ENCODE measurements at places on chromosomes 4 and X.

DNA sequence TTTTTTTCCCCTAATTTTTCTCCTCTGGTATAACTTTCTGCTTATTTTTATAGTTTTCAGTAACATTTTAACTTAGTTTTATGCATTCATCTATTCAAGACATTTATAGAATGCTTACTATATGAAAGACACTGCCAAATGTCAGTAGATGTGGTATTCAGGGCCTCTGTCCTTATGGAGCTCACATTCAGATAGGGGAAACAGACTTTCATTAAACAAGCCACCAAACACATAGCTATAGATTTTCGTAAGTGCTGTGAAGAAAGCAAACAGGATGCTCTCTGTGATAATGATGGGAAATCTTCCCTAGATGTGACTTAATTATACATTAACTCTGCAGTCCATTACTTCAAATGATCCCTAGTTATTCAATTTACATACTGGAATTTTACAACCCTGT, 362.0 kb upstream of the FTHL17 start:
- DNase-seq, result no peak

- DNase-seq, result no peak
Observed at GRCh38 chrX:148337873-148338272, 162.5 kb upstream of the AFF2 start.

- DNase-seq, result no peak
Observed at GRCh38 chr4:111127841-111128240, 505.0 kb upstream of the PITX2 start.

GRCh38 chrX:16089086-16089485, 34.3 kb upstream of the GRPR start:
- DNase-seq, result no peak

DNA sequence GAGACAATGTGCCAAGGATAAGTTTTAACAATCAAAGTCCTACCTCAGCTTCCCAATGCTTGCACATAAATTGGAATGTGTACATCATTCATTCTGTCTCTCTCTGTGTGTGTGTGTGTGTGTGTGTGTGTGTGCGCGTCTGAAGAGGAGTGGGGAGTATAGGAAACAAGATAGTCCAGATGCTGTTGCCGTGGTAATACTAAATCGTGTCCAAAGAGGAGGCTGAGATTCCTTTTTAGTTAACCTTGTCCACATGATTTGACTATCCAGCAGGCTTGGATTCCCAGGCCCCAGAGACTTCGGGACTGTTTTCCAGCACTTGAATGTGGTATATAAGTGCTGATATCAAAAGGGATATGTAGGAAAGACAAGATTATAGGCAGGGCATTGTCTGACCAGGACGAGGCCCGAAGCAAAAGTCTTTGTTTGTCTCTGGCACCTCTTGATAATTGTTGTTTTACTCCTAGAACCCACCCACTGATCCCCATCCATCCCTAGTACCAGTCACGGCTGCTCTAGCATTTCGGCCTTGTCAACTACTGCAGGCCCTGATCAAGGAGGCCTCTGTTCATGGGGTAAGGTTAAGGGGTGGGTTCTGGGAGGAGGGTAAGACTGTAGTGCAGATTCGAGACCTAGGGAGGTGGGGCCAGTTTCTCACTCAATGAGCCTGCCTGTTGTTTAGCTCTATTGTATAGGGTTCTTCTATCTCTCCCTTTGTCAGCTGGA, 3.9 kb downstream of the PLP1 start:
- DNase-seq, result no peak

DNA sequence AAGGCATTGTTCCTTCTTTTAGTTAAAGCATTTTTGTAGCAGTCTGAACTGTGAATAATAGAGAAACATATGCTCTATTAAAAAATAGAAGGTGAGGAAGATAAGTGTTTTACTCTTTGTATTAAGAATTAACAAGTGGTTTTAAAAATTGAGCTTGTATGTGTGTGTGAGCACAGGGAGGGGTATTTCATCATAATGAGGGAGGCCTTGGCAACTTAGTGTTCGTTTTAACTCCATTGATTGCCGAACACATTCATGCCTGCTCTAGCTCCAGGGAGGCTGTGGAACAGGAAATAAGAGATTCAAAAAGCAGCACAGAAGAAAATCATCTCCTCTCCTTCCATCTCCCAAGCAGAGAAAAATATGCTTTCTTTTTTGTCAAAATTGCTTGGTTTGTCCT, 14.8 kb downstream of the SHROOM3 start:
- DNase-seq, result no peak

DNA sequence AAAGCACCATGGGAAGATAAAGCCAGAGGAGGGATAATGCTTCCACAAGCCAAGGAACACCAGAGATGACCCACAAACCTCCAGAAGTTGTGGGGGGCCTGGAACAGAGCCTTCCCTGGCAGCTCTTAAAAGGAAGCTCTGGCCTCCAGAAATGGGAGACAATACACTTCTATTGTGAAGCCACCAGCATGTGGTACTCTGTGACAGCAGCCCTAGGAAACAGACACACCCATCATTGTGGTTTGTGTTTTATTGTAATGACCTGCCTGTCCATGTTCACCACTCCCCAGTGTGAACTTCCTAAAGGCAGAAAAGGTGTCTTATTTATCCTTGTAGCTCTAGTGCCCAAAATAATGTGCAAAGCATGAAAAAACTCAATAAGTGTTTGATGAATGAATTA, 264.1 kb upstream of the GATB start:
- DNase-seq, result no peak

GRCh38 chrX:112901869-112902725, 61.5 kb upstream of the AMOT start:
- no peak for DNase-seq

DNA sequence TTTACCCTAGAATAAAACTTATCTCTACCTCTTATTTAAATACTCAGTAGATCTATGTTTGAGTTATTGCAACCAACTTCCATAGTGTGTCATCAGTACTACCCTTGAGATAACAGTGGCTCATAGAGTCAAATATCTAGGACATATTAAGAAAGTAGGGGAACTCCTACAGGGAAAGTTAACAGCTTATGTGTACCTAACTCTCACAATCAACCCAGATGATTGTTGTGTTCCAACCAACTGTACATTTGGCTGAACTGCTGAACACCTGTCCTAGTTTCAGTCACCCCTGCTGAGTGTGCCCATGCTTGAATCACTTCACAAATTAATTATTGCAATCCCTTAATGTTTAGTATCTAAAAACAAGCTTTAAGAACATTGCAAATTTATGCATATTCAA, 244.2 kb upstream of the GRID2 start:
- DNase-seq, result no peak

DNA sequence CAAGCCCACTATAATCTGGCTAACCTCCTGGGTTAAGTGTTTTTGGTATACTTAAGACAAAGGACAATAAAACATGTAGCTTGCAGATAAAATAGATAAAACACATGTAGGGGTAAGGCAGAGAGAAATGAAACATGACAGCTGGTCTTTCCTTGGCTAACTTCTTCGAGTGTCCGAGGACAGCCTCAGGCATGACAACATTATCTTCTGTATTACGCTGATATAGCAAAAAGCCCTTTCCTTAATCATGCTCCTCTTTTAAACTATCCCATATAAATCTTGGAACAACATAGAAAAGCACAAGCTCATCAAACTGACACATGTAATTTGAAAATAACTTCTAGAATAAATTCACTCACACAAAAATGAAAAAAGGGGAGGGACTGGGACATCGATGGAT, 91.1 kb downstream of the SEL1L3 start:
- DNase-seq, result no peak

GRCh38 chrX:132501606-132502005, 12.8 kb upstream of the MBNL3 start:
- no peak for DNase-seq

DNA sequence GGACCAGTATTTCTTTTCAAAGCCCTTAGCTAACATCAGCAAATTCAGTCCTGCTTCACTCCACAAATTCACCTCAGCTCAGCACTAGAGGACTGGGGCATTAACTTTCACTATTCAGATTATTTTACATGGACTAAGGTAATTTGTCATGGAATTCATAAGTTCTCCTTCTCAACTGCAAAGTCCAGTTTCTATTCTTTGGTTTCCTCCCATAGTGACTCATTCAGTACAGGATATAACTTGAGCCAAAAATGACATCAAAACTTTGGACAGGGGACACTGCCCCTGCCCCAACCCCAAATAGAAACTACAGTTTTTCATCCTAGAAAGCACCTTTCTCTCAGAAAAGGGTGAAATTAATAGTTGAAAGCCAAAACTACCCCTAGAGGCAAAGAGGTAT, 52.7 kb downstream of the COX7B2 start:
- no peak for DNase-seq

DNA sequence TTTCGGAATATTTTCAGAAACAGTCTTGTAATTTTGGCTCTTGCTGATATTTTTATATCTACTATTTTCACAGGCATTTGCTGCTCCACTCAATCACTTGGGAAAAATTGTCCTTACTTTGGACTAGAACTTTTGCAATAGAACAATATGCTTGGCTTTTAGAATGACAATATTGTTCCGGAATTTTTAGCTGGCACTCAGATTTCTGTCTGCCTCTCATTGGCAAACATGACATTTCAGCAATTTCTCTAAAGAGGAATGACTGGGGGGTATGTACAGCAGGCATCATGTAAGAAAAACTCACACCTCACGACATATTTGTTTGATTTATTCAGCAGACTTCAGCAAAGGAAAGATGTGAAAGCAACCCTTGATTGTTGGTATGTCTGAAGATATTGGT, 243.6 kb upstream of the GPRIN3 start:
- no peak for DNase-seq

DNA sequence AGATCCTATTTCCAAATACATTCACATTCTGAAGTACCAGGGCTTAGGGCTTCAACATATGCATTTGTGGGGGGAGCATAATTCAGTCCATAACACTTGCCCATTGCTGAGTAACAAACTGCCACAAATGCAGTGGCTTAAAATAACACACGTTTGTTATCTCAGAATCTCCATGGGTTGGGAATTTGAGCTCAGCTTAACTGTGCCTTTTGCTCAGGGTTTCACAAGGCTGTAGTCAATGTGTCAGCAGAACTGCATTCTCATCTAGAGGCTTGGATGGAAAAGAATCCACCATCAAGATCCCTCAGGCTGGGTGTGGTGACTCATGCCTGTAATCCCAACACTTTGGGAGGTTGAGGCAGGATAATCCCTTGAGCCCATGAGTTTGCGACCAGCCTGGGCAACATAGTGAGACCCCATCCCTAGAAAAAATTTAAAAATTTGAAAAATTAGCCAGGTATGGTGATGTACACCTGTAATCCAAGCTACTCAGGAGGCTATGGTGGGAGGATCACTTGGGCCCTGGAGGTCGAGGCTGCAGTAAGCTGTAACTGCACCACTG, 25.8 kb upstream of the TBL1X start:
- no peak for DNase-seq

GRCh38 chr4:152103181-152103901, 342.5 kb upstream of the GATB start:
- DNase-seq, result no peak

DNA sequence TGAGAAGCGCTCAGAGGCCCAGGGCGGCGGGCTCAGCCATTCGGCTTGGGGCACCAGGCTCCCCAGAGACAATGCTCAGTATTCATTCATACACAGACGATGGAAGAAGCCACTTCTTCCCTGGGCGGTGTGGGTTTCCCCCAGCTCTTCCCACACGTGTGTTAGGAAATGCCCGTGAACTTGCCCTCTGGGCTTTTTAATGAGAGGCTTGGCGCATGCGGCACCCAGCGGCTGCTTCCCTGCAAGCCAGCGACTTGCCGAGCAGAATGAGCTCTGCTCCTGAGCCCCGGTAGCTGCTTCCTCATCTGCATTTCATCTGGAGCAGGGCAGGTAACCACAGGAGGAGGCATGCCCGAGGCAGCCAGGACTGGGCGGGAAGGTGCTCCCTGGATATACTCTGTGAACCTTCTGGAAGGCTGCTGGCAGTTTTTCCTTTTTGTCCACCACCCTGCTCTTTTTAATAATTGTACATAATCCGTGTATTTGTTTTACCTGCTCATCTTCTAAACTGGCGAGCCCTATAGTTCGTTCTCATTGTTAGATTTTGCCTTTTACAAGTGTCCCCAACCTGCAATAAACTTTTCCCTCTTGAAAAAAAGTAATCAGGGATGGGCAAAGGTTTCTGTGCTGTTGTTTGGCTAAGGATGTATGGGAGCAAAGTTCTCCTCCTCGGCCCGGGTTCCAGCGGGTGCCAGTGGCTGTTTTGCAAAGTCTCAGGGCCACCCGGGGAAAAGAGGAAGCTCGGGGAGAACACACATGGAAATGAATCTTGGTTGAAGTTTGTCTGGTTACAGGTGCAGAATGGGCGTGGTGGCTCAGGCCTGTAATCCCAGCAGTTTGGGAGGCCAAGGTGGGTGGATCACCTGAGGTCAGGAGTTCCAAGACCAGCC, 178.8 kb downstream of the DCLK2 start:
- DNase-seq, result no peak

GRCh38 chr4:156547439-156547838, 424.2 kb downstream of the PDGFC start:
- no peak for DNase-seq

GRCh38 chr4:2804973-2805501, 12.2 kb downstream of the SH3BP2 start:
- no peak for DNase-seq

DNA sequence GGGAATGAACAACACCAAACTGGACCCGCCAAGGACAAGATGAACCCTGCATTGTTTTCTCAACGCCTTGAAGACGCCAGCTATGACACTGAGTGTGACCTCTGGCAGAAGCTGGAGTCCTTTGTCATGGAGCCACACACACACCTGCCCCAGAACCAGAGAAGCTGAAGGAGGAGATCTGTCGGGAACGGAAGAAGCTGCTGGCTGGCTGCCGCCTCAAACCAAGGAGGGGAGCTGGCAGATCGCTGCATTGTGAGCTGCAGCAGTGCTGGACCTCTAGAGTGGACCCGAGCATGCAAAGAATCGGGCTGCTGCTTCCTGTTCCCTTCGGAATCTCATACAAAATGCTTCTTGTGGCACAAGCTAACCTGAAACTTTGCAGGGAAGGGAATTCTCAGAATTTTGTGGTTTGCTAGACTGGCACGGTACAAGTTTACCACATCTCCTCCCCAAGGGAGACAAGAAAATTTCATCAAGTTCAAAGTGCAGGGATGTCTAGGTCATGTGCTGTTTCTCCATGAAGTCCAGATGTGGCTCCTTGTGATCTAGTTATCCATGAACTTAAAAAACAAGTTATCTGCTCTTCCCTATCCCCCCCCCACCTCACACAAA, 23.4 kb upstream of the GLRB start:
- DNase-seq, result no peak

DNA sequence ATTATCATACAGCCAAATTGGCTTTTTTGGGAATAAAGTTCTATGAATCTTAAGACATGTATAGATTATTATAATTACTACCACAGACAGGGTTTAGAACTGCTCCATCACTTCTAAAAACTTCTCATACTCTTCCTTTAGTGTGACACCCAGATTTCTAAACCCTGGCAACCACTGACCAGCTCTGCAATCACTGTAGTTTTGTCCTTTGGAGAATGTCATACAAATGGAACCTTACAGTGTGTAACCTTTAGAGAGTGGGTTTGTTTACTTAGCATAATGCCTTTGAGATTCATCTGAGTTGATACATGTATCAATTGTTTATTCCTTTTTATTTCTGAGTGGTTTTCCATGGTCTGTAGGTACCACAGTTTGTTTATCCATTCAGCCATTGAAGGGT, 95.0 kb downstream of the TMEM164 start:
- DNase-seq, result no peak

GRCh38 chrX:1480082-1480785, 27.5 kb upstream of the ASMTL start:
- no peak for DNase-seq

- DNase-seq, result no peak
Observed at GRCh38 chr4:121143131-121143530, 21.0 kb downstream of the TNIP3 start.

GRCh38 chrX:153771415-153772315, 7.6 kb downstream of the PLXNB3 start:
- DNase-seq, result no peak
